ENCODE measurements at places on chromosomes 13 and 19.

DNA sequence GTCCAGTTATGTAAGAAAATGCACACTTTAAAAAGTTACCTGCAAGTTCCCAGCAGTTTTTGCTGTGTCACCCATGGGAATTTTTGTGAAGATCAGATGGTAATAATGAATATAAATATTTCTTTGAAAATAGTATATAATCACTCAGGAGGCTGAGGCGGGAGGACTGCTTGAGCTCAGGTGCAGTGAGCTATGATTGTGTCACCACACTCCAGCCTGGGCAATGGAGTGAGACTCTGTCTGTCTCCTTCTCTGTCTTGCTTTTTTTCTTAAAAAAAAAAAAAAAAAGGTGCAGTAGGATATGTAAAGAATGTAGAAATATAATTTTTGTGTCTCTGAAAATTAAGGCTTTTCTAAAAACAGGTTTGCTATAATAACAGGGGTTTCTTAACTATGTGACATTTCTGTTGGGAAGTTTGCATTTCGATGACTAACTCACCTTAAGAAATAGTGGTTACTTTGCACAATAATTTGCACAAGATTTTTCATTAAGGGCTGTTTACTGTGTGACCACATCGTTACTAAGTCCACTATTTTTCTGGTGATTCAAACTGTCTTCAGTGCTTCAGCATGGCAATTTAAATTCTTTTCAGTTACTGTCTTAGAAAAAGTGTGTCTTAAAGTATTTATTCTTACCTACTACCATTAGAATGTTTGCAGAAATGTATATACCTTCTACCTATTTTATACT lies 37.3 kb downstream of the DNAJC3 start:
- DNase-seq = peak; percentile 93

DNA sequence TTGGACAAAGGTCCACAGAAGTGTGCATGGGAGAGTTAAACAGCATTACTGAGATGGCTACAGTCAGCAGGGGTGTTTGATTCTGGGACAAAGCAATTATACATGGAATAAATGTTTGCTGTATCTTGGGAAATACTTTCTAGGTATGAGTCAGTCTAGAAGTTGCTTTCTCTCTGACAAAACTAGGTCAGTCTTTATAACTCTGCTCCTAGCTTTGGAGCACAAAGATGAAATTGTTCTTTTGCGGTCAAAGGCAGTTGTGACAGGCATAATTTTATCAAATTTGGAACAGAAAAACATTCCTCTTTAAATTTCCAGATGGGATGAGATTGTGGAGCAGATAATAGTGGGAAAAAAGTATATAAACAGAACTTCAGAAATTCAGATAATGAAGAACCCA lies 1045.4 kb upstream of the MIR17HG start:
- DNase-seq = no peak

GRCh38 chr13:44311011-44311780 lies 62.4 kb upstream of the SERP2 start:
- DNase-seq = no peak

DNA sequence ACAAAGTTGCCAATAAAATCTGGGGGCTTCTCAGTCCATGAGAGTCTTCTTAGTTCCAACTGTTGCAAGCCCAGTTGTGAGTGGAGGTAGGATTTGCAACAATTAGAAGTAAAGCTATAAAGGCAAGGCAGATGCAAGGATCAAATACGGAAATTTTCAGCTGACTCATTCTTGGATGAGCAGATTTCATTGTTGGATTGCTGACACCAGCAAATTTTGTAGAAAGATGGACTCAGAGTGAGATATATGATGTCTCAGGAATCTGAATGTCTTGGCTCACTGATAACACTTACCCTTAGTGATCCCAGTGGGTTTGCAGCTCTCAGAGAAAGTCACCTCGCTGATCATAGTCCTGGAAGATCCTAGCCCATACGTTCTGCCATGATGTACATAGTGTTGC lies 209.0 kb downstream of the GPC6 start:
- DNase-seq = no peak

- DNase-seq = no peak
These were observed 610.4 kb downstream of the TBC1D4 start for GRCh38 chr13:74871369-74872070.

DNA sequence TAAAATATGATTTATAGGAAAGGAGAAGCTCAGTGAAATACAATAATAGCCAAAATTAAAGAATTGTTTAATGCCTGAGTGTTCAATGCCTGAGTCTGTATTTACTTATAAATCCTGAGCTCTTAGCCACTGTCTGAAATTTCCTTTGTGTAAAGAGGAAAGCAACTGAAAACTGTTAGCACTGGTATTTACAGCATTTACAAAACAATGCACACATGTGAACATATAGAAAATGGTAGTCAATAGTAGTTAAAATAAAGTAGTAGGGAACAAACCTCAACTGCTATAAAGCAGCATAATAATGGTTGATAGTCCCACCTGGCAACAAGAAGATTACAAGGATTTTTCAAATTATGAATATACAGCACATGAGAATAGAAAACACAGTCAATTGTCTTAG lies 1137.1 kb upstream of the ATXN8OS start:
- DNase-seq = no peak

DNA sequence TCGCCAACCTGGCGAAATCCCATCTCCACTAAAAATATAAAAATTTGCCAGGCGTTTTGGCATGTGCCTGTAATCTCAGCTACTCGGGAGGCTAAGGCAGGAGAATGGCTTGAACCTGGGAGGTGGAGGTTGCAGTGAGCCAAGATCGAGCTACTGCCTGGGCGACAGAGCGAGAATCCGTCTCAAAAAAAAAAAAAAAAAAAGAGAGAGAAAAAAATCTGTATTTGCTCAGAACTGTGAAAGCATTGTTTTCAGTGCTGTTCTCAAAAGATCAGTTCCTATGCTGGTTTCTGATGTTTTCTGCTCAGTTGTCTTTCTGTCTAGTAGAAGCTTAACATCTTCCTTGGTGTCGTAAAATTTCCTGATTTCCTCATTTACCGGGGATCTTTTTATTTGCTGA lies 2.5 kb downstream of the SF3A2 start:
- DNase-seq = peak; percentile 39

DNA sequence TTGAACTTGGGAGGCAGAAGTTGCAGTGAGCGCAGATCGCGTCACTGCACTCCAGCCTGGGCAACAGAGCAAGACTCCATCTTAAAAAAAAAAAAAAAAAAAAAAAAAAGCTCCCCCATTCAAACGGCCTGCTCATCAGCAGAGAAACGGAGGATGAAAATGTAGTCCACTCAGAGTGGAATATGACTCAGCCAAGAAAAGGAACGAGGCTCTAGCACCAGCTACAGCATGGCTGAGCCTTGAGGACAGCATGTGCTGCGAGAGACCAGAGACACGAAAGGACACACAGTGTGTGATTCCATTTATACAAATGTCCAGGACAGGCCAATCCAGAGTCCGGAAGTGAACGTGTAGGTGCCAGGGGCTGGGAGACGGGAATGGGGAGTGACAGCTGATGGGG lies 18.1 kb upstream of the MIER2 start:
- DNase-seq = no peak

- no peak for DNase-seq
These were observed 3.5 kb downstream of the PNMA8B start for GRCh38 chr19:46491975-46492682.

- DNase-seq = peak; percentile 39
These were observed 7.0 kb upstream of the HCN2 start for GRCh38 chr19:582497-583197.

DNA sequence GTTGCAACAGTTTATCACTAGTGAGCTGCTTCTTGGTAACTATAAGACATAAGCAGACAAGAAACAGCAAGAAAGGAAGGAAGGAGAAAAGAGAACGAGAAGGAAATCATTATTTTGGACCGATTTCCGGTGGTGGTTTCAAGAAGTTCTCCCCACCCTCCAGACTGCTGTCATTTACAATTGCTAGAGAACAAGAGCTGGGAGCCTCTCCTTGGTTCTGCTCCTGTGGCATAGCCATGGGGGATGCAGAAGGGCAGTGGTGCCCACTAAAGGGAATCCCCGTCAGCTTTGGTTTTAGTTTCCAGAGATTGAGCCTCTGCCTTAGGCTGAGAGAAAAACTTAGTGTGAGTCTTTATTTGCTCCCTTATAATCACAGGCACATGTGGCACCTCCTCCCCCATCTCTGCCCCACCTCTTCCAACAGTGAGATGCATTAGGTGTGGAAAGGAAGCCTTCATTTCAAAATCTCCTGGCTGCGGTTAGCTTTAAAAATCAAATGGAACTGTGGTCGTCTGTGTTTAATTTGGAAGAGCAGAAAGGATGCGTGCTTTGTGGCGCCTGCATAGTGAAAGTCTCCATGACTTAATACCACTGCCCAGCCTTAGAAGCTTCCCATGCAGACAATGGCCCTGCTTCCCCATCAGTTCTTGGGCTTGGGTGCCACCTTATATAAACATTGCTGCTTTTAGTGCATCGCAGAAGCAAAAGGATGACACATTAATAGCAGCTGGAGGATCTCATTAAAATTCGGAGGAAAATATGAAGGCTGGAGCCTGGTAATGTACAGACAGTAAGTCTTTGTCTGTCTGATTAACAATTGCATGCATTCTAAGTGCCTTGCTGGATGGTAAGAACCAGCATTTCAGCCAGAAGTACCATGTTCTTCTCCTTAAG lies 25.0 kb downstream of the LRCH1 start:
- DNase-seq = peak; percentile 56

DNA sequence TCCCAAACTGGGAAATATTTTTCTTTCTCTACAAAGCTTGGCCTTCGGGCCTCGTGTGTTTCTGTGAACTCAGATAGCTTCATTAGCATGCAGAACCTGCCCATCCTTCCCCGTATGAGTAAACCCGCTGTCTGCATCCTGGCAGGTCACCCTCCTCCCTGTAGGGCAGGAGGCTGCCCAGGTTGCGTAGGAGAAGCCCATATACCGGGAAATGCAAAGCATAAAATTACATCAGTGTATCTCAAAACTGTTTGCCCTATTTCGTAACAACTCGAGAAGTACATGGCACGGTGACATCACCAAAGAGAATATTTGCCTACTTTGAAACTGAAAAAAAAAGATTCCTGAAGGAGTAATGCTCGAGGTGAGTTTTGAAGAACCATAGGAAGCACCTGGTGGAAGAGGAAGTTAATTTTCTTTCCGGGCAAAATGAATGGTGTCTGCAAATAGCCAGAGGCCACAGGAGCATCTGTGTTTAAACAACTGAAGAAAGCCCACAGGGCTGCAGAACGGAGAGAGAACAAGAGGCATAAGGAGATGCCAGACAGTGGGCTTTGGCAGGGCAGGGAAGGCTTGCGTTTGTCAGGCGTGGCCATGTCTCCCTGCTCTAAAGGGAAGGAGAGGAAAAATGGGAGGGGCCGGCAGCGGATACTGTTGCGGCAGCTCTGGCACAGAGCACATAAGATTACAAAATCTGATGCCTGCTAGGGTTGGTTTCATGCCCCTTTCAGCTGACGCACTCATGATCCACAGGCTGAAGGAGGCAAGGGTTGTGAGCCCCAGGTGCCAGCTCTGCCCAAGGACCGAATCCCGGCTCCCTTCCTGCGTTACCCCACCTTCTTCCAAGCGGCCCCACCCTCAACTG lies 81.4 kb downstream of the IRS2 start:
- peak; percentile 92 for DNase-seq

DNA sequence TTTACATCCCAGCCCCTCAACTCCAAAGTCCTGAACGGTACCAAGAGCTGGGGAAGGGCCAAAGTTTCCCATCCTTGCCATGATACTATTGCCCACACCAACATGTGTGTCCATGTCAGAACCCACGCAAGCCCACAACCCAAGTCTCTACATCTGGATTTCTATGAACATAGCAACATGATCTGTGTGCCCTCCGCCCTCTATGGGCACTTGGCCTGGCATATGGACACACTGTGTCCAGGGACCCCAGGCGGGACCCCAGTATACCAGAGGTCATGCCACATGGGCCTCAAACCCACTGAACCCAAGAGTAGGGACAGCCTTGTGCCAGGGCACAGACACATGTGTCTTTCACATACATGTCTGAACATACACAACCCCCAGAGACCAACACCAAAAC lies 2.0 kb downstream of the LRFN1 start:
- no peak for DNase-seq

- DNase-seq = no peak
These were observed 102.7 kb upstream of the POSTN start for GRCh38 chr13:37701306-37701705.

GRCh38 chr13:49164712-49165111 lies 55.4 kb upstream of the MLNR start:
- DNase-seq = no peak

DNA sequence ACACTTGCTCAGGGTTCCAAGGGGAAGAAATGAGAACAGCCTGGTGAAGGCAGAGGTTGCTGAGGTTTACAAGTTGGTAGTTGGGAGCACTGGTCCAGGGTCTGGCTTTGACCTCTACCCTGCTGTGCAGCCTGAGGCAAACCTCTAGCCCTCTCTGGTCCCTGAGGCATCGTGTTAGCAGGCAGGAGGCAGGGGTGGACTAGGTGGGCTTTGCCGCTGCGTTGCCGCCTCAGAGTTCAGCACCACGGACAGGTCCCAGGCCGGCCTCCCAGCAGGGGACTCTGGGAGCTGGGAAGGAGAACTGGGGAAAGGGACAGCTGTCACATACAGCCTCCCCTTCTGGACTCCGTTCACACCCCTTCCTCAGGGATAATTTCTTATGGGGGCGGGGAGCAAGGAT lies 3.1 kb downstream of the NCAN start:
- no peak for DNase-seq

DNA sequence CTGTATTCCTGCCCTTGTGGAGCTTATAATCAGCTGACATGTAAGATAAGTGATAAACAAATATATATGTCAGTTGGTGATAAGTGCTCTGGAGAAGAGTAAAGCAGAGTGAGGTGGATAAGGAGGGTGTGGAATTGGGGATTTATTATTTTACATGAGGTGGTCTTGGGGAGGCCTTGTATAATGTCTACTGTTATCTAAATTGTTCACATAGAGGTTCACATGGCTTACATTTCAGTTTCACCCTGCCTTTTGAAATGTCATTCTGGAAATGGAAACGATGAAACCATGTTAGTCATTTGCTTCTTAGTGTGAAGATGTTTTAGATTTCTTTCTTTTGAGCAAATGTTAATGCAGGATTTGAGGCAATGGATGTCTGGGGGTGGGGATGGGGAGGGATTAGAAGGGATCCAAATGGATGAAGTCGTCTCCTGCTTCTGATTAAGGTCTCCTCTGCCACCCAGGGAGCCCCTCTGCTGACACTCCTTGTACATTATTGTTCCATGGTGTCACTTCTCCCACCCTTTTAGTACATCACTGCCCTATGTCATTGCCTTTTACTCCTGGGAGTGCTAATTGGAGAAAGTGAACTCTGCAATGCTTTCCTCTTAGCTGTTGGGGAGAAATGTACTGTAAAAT lies 14.0 kb downstream of the B3GLCT start:
- DNase-seq = no peak

DNA sequence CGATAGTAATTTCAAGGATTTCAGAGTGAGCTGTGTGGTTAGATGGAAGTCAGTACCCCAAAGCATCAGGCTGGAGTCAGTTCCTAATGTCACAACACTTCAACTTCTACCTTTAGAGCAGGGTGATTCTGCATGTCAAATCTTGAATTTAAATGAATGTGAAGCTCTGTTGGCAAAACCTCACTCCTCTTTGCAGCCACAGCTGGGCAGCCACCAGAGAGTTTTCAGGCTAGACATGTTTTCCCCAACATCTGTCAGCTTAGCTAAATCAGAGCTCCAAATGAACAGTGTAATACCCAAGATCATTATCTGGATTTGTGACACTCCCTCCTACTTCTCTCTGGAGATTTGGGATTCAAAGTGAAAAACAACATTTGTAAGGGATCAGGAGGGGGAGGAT lies 33.7 kb upstream of the OLFM4 start:
- no peak for DNase-seq

Measured in inflammatory macrophage treated with lipopolysaccharide for 4 hours (primary cell).